ENCODE measurements at places on chromosomes 3 and 15.

GRCh38 chr3:118400886-118401285 lies 633.8 kb downstream of the IGSF11 start:
- DNase-seq = no peak

DNA sequence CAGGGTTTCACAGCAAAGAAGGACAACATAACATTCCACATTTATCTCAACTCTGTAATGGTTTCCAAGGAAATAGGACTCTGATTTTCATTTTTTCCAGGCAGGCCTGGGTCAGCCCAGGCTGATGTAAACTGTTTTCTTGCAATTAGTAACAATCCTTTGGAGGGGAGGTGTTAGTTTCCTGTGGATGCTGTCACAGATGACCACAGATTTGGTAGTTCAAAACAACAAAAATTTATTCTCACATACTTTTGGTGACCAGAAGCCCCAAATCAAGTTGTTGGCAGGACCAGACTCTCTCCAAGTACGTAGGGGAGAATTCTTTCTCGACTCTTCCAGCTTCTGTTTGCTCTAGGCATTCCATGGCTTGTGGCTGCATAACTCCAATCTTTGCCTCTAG lies 88.0 kb downstream of the EDEM1 start:
- no peak for DNase-seq

DNA sequence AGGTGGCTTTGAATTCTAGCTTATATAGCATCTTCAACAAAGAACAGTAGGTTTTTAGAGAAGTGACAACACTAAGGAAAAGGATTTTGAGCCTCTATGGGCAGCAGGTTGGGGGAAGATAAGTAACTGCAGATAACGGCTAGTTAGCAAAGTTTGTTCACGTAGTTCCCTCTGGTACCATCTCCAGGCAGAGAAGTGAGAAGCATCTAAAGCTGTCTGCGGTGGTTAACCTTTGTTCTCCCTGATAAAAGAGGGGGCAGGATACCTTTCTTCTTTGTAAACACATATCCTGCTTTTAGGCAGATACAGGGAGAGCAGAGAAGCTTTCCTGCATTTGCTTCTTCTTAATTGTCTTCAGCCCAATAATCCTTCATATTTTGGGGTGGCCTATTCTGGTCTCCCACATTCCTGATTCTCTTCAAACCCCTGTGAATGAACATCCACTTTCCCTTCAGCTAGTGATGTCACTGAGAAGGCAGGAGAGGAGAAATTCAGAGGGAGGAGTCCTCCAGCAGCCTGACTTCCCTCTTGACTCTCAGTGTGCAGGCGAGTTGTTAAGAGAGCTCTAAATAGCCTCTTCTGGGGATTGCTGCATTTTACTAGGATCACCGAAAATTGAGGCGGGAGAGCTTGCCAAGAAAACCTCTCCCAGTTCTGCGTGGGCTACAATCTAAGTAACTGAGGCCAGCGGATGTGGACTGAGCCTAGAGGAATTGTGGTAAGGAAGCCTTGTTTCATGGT lies 393.7 kb upstream of the C2CD4B start:
- no peak for DNase-seq

DNA sequence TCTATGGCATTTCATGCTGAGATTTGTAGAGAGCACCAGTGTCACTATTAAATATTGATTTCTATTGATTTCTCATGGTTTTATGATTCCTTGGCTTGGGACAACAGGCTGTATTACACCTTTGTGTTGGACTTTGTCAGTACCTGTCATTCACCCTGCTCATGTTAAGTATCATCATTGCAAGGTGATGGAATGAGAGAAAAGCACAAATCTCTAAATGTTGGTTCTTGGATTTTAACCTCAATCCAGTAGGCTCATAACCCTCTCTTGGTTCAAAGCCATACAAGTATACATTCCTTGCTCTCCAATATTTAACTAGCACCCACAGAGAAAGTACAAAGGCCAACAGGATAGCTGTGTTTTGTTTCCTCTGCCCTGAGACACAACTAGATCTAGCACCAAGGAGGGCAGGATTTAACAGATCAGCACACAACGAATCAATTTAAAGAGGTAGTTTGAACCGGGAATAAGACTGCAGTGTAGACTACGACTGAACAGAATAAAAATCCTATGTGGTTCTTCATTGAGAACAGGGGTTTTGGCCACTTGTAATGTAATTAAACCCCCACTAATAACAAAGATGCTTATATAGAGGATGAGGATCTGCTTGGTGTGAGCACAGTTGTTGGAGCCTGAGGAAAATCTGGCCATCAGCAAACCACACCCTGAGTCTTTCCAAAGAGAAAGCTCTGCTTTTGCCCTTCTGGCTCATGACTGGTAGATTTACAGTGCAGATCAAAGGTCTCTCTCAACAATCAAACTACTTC lies 78.0 kb upstream of the TNFSF10 start:
- no peak for DNase-seq

DNA sequence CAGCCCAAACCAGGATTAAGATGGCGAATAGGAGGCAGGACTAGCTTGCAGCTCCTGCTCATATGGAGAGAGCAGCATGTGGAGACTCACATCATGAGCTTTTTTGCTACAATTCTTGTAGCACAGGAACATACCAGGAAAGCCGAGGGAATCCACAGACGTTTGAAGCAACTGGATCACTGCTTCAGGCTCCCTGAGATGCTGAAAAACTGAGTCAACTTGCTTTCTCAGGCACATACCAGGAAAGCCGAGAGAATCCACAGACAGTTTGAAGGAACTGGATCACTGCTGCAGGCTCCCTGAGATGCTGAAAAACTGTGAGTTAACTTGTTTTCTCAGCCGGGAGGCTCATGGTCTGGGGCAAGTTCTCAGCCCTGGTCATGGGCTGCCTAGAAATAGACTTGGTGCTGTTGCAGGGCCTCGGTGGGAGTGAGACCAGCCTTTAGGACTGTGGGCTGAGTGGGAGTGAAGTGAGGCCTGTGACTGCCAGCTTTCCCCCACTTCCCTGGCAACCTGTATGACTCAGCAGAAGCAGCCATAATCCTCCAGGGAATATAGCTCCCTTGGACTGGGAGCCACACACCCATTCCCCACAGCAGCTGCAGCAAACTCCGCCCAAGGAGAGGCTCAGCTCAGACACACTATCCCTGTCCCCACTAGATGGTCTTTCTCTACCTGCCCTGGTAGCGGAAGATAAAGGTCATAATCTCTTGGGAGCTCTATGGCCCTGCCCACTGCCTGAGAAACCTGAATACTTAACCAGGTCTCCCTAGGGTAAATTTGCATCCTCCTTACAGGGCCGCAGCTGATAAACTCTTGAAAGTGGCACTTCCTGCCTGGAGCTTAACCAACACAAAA lies 51.9 kb upstream of the PFN2 start:
- no peak for DNase-seq

- DNase-seq = no peak
Measured at GRCh38 chr3:126617571-126617970, 37.4 kb downstream of the TXNRD3 start.

GRCh38 chr15:80423215-80423614 lies 19.0 kb downstream of the ARNT2 start:
- DNase-seq = no peak

GRCh38 chr3:149145974-149146373 lies 16.5 kb downstream of the HPS3 start:
- DNase-seq = no peak

- DNase-seq = no peak
Measured at GRCh38 chr3:143775459-143775858, 72.8 kb downstream of the SLC9A9 start.

GRCh38 chr3:169299129-169299528 lies 364.4 kb downstream of the MECOM start:
- no peak for DNase-seq

GRCh38 chr3:11611341-11611799 lies 32.3 kb downstream of the VGLL4 start:
- no peak for DNase-seq

DNA sequence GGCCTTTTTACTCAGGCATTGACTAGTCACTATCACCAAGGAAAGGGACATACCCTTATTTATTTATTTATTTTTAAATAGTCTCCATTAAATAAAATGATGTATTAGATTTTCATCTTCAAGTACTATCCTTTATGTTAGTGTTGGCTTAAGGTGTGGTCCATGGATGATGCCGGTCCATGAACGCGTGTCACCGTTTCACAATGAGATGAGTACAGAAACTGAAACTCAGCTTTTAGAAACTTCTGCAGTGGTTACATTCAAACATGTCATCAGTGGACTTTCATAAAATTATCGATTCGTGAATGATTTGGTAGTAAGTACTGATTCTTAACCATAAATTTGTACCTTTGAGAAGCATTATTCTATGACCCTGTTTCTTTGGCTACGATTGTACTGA lies 166.6 kb downstream of the SATB1 start:
- no peak for DNase-seq

GRCh38 chr15:44536302-44536961 lies 515 bp upstream of the EIF3J start:
- no peak for DNase-seq

DNA sequence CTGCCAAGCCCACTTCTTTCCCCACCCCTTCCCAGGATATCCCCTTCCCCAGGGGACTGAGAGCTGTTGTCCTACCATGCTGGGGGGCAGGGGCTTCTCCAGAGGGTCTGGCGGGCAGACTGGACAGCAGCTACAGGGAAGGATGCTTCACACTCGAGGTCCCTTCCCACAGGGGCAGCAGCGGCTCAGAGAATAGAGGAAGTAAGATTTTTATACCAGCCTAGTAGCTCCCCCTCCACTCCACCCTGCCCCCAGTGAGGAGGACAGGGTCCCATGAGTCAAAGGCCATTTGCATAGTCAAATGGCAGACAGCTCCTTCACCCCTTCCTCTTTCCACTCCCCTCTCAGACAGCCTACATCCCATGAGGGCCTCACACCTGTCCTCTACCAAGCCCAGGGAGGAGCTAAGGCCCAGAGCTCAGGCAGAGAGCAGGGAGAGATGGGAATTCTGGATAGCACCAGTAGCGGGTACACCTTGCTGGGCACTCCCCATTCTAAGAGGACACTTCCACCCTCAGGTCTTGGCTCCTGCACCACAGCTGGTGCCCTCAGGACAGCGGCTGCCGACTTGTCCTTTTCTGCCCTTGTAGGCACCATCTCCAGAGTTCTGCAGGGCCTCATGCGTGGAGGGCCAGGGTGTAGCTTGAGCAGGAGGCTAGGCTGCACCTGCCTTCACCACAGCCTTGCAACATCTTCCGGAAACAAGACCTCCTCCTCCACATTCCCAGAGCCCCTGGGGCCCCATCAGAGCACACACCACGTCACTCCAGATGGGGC lies at the start of gene TLR9:
TSS of gene TLR9 (minus strand) at position 194 of the 777 bp plus-strand sequence. CDS start at position 78, 116 bp downstream.
- DNase-seq = peak; percentile 77

DNA sequence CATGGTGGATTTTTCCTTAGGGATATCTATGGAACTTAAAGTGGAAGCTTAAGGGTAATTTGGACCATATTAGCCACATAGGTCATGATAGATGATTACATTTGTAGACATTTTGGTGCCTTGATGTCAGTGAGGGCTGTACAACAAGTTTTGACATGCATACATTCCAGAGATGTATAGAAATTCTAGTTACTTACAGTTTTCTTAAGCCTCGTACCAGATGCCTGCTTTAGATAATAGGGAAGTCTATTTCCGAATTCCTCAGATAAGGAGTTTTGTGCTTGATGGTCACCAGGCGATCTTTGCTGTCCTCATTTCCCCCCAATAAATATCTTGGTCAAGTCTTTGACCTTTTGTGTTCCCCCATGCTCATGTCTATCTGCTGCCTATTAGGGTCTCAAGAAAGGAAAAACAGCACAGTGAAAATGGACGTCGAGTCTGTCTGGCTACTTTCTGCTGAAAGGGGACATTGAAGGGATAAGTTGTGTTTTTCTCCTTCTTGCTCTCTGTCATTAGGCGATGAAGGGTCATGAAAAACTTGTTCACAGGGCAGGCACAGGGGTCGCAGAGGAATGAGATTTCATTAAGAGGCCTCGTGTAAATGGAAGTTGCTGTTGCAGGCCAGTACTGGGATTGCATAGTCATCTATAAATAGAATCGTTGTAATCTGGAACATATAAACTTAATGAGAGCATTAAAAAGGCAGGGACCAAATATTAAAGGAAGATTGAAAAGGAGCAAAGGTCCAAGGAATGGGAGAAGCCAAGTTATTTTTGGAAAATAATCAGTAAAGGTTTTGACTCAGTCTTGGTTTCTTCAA lies 20.0 kb upstream of the SENP7 start:
- DNase-seq = no peak

- no peak for DNase-seq
Measured at GRCh38 chr3:52880474-52880873, 16.9 kb downstream of the STIMATE start.

GRCh38 chr3:155444771-155445170 lies 151.3 kb upstream of the STRIT1 start:
- DNase-seq = no peak

- DNase-seq = no peak
Measured at GRCh38 chr15:76337059-76337695, 604 bp downstream of the ISL2 start.

GRCh38 chr3:183503746-183504145 lies 51.8 kb downstream of the KLHL6 start:
- DNase-seq = no peak

DNA sequence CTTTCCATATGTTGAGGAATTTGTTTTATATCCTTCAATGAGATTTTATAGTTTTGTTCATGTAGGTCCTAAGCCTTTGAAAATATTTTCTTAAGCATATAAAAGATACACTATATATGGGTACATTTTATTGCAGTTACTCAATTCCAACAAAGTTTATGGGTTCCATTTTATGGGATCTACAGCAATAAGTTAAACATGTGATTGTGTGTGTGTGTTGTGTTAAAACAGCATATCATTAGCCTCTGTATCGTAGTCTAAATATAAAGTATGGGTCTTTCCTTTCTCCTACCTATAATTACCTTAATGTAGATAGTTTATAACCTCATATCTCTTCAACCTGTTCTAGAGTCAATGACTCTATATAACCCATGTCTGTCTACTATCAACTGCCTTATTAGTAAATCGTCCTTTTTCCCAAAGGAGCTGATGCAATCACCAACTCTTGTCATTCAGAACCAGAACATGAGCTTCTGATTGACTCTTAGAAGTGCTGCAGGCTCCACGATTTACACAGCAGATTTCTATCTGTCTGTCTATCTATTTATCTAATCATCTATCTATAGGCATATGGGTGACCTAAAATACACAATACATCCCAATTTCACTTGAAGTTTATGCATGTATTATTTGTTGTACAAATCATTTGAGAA lies 512.6 kb upstream of the CBLB start:
- DNase-seq = no peak

- DNase-seq = no peak
Measured at GRCh38 chr15:80875568-80876347, 96.6 kb downstream of the CEMIP start.

Measured in activated B cell treated with CpG ODN at 0.5 μM for 24 hours (primary cell).